Large intestine (tissue), 12 donors: ENCODE measurements at places on chromosomes 16 and 17. TPM values are rescaled to one million over a fixed set of nuclear protein-coding genes. Genes with fewer than 3 reads are reported as not detected.

TBC1D3H gene
- not detected for polyA plus RNA-seq

MPHOSPH6 gene
- 30.5 TPM for polyA plus RNA-seq

TP53 gene
- polyA plus RNA-seq, result 49.7 TPM

DNA sequence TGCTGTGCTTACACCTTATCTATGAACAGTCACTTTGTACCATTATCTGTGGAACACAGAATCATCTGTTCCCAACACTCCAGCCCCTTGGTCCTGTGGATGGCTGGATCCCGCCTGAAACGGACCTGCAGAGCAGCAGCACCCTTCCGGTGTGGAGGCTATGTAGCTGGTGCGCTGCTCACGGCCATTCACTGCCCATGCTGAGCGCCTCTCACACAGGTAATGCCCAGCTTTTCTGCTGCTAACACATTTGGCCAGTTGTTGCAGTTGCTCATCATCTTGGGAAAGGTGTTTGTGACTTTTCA, 11.4 kb upstream of the PLK1 start:
- DNase-seq, result no peak

GRCh38 chr17:67605256-67605912, 112.4 kb upstream of the NOL11 start:
- DNase-seq, result no peak

DNA sequence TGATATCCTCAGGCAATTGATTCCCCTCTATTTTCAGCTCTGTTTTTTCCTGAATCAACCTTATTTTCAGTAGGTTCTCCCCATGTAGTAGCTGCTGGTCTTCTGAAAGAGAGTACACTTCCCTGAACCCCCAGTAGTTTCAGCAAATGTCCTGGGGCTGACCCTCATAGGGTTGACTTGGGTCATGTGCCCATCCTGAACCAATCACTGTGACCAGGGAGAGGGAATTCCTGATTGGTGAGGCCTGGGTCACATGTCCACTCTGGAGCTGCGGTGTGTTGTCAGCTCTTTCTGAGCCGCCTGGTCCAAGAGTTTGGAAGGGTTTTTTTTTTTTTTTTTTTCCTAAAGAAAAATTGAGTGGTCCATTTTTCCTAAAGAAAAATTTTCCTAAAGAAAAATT, 8.3 kb upstream of the ZKSCAN2 start:
- DNase-seq, result no peak
